ENCODE measurements at places on chromosomes 16 and 17. TPM values are rescaled to one million over a fixed set of nuclear protein-coding genes. Genes with fewer than 3 reads are reported as not detected.

GRCh38 chr17:8225813-8226535 is 15.6 kb upstream of the AURKB start:
- DNase-seq = no peak

Gene LHX1
- total RNA-seq = not detected

Gene MRPS23
- 46.7 TPM for total RNA-seq

GRCh38 chr17:55668312-55668920 is 54.2 kb downstream of the TMEM100 start:
- no peak for DNase-seq

- no peak for DNase-seq
Observed at GRCh38 chr17:15237106-15237425, 28.1 kb downstream of the PMP22 start.

DNA sequence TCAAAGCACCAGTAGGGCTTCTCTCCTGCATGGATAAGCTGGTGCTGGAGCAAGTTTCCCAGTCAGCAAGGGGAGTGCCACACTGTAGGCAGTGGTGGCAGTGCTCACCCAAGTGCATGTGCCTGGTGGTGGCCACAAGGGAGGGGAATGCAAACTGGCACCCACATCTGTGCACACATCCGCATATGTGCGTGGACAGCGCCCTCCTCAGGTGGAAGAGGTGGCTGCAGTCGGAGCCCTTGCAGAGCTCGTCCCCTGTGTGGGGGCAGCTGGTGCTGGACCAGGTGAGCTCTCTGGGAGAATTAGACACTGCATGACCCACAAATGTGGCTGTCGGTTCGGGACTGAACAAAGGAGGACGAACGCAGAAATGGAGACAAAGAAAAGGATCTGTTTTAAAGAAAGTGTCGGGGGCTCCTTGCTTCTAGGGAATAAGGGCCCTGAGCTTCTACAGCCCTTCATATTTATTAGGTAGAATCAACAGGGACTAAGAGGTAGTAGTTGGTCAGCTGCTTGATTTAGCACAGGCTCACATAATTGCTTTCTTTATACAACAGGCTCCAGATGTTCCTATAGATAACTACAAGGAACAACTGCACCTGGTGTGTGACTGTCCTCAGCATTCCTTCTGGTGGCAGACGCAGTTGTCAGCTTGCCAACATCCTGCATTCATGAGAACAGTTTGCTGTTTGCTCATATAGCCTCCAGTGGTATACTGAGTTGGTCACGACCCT is 5.3 kb upstream of the ZNF689 start:
- DNase-seq = no peak

Gene OVCA2
- total RNA-seq = 67.8 TPM

DNA sequence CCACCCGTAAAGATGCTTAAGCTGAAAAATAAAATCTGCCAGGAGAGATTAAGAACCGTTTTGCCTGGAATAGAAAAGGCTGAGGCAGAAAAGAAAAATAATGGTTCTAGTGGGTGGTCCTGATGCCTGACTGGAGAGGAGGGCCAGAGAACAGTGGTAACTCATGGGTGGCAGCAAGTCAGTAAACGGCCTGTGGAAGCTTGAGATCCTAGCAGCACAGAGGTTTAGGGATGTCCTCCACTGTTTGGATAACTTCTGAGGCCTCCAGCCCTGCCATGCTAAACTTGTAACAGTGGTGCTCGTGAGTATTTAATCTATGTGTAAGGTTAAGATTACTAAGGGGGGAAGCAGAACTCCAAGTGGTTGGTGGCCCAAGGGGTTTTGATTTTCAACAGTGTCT is 21.2 kb upstream of the PHAF1 start:
- DNase-seq = no peak

All from pulmonary artery endothelial cell (primary cell).